ENCODE measurements at places on chromosomes 13 and 19. TPM values are rescaled to one million over a fixed set of nuclear protein-coding genes. Genes with fewer than 3 reads are reported as not detected.

- H3K4me3 ChIP-seq, result no peak overlapping the region
- H3K27me3 ChIP-seq, result no peaks in the 10 kb centered on the region
- no peak overlapping the region for H3K27ac ChIP-seq
- no peak for DNase-seq
- H3K4me1 ChIP-seq, result no peaks in the 10 kb centered on the region
Measured at GRCh38 chr13:113638806-113639205, 19.2 kb downstream of the ATP4B start.

- H3K36me3 ChIP-seq, result no peaks in the 10 kb centered on the region
- no peak overlapping the region for H3K4me3 ChIP-seq
- H3K27me3 ChIP-seq, result no peaks in the 10 kb centered on the region
- no peaks in the 10 kb centered on the region for H3K4me1 ChIP-seq
- H3K27ac ChIP-seq, result no peak overlapping the region
Measured at GRCh38 chr13:112733661-112734379, 44.0 kb downstream of the ATP11A start.

GRCh38 chr13:72698164-72698563, 29.3 kb downstream of the MZT1 start:
- no peaks in the 10 kb centered on the region for H3K4me1 ChIP-seq
- H3K27ac ChIP-seq, result no peak overlapping the region
- no peaks in the 10 kb centered on the region for H3K27me3 ChIP-seq
- H3K36me3 ChIP-seq, result no peaks in the 10 kb centered on the region
- DNase-seq, result no peak

DNA sequence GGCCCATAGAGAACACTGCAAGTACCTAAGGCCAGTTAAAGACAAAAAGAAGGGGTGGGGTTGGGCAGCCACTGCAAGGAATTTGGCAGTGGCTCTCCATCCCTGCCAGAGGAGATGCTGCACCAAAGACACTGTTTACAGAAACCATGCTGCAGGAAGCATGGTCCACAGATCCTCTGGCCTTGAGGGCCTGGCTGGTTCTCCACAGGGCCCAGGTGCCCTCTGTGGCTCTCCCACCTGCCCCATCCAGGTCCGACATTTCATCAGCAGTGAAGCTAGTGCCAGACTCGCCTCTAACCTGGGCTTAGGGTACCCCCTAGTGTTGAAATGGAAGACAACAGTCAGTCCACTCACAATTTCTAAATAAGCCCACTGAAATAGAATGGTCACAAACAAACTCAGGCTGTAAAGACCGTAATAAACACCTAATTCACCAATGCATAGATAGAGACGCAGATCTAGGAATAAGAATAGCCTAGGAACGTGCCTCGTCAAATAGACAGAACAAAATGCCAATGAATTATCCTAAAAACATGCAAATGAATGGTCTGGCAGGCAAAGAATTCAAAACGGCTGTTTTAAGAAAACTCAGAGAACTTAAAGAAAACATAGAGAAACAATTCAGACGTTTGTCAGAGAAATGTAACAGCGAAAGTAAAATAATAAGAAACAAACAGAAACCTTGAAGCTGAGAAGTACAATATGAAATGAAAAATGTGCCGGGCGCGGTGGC, 23.3 kb downstream of the LYPD4 start:
- H3K27me3 ChIP-seq, result no peaks in the 10 kb centered on the region
- H3K4me1 ChIP-seq, result no peaks in the 10 kb centered on the region
- DNase-seq, result peak; percentile 72
- peak overlapping the region; percentile 33 for H3K4me3 ChIP-seq

DNA sequence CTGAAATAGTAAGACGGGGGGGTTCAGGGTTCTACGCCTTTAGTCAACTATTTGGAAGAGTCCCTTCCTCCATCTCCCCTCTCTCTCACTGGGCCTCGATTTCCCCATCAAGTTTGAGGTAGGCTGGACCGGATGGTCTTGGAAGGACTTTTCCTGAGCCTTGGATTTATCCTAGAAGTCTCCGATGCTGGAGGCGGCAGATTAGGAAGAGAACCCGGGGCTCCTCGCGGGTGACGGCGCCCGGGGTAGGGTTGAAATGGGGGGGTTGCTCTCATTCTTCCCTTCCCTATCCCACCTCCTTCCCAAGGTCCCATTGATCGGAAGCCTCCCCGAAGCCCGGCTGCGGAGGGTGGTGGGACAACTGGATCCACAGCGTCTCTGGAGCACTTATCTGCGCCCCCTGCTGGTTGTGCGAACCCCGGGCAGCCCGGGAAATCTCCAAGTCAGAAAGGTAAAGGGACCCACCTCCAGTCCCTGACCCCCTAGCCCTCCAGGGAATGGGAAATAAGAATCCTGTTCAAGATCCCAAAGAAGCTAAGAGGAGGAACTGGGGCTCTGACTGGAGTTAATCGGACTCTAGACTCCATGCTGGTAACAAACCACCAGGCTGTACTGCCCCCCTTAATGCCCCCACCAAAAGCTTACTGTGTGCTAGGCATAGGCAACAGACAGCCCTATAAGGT, 781 bp downstream of the QPCTL start:
- DNase-seq, result peak; percentile 69
- H3K4me3 ChIP-seq, result peak overlapping the region; percentile 84
- H3K4me1 ChIP-seq, result peaks cover 5% of the 10 kb centered on the region
- H3K36me3 ChIP-seq, result peaks cover 3% of the 10 kb centered on the region
- peak overlapping the region; percentile 65 for H3K27ac ChIP-seq

ZNF667 gene
- total RNA-seq, result 3.2 TPM

DNA sequence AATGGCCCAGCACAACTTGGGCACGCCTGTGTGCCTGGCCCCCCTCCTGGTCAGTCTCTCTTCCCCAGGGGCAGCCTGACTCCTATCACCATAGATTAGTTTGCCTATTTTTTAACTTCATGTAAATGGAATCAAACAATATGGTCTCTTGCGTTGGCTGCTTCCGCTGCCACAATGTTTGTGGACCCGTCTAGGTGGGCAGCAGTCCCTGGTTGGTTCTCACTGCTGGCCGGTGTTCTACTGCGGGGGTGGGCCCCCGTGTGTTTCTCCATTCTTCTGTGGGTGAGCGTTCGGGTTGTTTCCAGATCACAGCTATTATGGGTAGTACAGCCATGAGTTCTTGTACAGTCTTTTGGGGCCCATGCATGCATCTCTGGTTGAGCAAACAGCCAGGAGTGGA, 47.3 kb downstream of the CEBPG start:
- peaks cover 11% of the 10 kb centered on the region for H3K4me1 ChIP-seq
- H3K27me3 ChIP-seq, result no peaks in the 10 kb centered on the region
- no peaks in the 10 kb centered on the region for H3K36me3 ChIP-seq
- no peak overlapping the region for H3K27ac ChIP-seq
- no peak overlapping the region for H3K4me3 ChIP-seq
- no peak for DNase-seq

- H3K27me3 ChIP-seq, result peaks cover 63% of the 10 kb centered on the region
- no peaks in the 10 kb centered on the region for H3K36me3 ChIP-seq
- H3K4me3 ChIP-seq, result no peak overlapping the region
- no peak for DNase-seq
- H3K4me1 ChIP-seq, result no peaks in the 10 kb centered on the region
Measured at GRCh38 chr13:106690779-106691178, 122.8 kb upstream of the ARGLU1 start.

- H3K4me3 ChIP-seq, result no peak overlapping the region
- no peak for DNase-seq
- no peak overlapping the region for H3K27ac ChIP-seq
- H3K36me3 ChIP-seq, result no peaks in the 10 kb centered on the region
Measured at GRCh38 chr13:73935991-73936390, 198.2 kb downstream of the KLF12 start.

DNA sequence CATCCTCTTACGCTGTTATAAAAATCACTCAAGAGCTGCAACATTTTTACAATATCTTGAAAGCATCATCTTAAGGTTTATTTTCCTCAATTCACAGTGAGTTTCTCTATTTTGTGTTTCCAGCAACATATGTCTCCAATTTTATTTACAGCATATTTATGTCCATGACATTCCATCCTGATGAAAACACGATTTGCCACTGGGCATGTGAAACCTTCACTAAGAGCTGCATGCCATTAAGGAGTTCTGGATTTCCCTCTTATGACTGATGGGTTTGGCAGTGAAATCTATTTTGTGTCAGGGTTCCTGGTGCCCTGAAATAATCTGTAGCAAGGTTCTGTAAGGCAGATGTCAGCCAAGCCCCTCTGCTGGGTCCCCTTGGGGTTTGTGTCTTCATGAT, 527.6 kb upstream of the KLF12 start:
- H3K4me1 ChIP-seq, result no peaks in the 10 kb centered on the region
- no peak overlapping the region for H3K4me3 ChIP-seq
- no peaks in the 10 kb centered on the region for H3K36me3 ChIP-seq
- no peak for DNase-seq

DNA sequence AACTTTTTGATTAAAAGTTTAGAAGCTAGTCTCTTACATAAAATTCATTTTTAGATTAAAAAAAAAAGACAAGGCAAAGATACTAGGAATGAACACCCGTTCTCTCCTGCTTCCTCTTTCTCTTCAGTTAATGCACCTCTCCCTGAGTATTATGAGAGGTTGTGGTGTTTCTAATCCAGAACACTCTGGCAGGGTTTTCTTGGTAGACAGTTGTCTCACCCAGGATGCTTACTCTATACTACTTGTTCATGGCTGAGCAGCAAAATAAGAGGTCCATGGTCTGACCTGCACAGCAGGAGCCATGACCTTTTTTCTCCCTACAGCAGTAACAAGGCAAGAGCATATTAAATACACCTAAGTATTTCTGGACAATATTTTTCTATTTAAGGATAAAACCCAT, 62.0 kb downstream of the MICU2 start:
- DNase-seq, result no peak
- H3K27me3 ChIP-seq, result no peaks in the 10 kb centered on the region
- H3K36me3 ChIP-seq, result no peaks in the 10 kb centered on the region
- H3K4me3 ChIP-seq, result no peak overlapping the region
- peaks cover 46% of the 10 kb centered on the region for H3K4me1 ChIP-seq

RAB3A gene
- 5.7 TPM for total RNA-seq

GRCh38 chr19:20912973-20913372, 10.1 kb upstream of the ZNF85 start:
- H3K4me3 ChIP-seq, result no peak overlapping the region
- DNase-seq, result peak; percentile 8
- H3K4me1 ChIP-seq, result no peaks in the 10 kb centered on the region
- H3K27ac ChIP-seq, result no peak overlapping the region
- no peaks in the 10 kb centered on the region for H3K36me3 ChIP-seq
- no peaks in the 10 kb centered on the region for H3K27me3 ChIP-seq

GRCh38 chr13:111392486-111392885, 72.0 kb downstream of the TEX29 start:
- DNase-seq, result no peak
- H3K27ac ChIP-seq, result no peak overlapping the region
- peaks cover 44% of the 10 kb centered on the region for H3K27me3 ChIP-seq
- no peaks in the 10 kb centered on the region for H3K4me1 ChIP-seq
- no peak overlapping the region for H3K4me3 ChIP-seq

GRCh38 chr13:60590800-60591747, 194.1 kb downstream of the TDRD3 start:
- H3K27ac ChIP-seq, result no peak overlapping the region
- no peaks in the 10 kb centered on the region for H3K27me3 ChIP-seq
- peak; percentile 62 for DNase-seq
- H3K4me1 ChIP-seq, result peaks cover 3% of the 10 kb centered on the region

CCDC8 gene
- total RNA-seq, result not detected

DNA sequence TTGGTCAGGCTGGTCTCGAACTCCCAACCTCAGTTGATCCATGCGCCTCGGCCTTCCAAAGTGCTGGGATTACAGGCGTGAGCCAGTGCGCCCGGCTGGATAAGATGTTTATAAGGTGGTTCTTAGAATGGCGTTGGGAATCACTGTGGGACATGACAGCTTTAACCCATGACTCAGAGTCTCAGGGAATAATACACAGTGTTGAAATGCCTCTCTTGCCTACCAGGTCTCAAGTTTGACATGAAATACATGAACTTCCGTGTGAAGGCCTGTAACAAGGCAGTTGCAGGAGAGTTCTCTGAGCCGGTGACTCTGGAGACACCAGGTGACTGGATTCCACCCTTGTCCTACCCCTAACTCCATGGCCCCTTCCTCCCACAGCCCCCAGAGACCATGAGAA, 12.6 kb downstream of the FSD1 start:
- H3K27me3 ChIP-seq, result no peaks in the 10 kb centered on the region
- no peak for DNase-seq
- no peak overlapping the region for H3K27ac ChIP-seq
- H3K4me3 ChIP-seq, result no peak overlapping the region
- no peaks in the 10 kb centered on the region for H3K36me3 ChIP-seq

- H3K27ac ChIP-seq, result no peak overlapping the region
- H3K27me3 ChIP-seq, result peaks cover 26% of the 10 kb centered on the region
- no peaks in the 10 kb centered on the region for H3K36me3 ChIP-seq
- DNase-seq, result no peak
Measured at GRCh38 chr13:100790405-100790804, 115.8 kb upstream of the TMTC4 start.
